ENCODE measurements at places on chromosomes 1 and 21.

GRCh38 chr1:117044217-117044616, 15.9 kb upstream of the TTF2 start:
- no peak for DNase-seq

DNA sequence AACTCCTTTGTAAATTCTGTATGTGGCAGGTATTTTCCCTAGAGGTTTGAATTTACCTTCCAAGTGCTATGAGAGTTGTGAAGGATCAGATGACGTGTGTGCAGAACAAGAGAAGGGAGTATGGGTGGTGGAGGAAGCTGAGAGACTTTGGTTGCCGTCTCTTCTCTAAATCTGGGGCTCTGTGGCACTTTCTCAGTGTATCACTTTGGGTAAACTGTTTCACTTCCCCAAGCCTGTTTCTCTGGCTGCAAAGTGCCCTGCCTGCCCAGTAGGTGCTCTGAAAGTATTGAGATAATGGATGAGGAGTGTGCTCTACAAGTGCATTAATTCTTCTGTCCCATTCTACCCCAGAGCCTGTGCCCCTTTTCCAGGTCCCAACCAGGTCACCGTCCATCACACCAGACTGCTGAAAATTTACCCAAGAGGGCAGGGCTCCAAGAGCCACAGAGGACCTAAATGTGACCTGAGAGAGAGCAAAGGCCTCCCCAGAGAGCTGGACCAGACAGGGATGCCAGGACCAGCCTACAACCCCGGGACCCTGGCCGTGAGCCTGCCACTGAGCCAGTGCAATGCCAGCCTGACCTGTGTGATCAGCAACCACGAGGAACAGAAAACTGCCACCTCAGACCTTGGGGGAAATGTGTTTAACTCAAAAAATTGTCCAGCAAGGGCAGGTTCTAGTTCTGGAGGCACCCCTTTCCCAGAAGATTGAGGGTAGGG, 131.6 kb upstream of the ETV3 start:
- DNase-seq = no peak

- DNase-seq = no peak
These were observed 1.2 kb upstream of the MMEL1 start for GRCh38 chr1:2633936-2634491.

DNA sequence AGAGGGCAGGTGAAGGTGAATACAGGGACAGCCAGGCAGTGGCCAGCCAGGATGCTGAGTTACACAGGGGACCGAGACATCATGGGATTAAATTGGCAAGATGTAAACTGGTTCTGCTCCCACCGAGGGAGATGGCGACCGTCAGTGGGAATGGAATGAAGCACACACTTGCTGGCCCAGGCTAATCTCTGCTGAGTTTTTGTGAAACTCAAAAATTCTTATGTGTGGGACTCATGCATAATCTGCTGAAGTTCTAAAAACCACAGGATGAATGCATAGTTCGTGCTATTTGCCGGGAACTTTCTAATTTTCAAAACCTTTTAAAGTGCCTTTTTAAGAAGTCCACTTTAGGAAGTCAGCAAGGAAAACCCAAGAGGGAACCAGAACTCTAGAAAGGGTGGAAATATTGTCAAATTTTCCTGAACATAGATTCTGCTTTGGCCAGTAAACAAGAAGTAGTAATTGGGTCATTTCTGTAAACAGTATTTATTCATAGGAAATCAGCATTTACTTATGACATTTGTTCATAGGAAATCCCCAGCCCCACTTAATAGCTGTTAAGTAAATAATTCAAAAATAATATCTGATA, 85.4 kb upstream of the ROR1 start:
- DNase-seq = peak; percentile 72

DNA sequence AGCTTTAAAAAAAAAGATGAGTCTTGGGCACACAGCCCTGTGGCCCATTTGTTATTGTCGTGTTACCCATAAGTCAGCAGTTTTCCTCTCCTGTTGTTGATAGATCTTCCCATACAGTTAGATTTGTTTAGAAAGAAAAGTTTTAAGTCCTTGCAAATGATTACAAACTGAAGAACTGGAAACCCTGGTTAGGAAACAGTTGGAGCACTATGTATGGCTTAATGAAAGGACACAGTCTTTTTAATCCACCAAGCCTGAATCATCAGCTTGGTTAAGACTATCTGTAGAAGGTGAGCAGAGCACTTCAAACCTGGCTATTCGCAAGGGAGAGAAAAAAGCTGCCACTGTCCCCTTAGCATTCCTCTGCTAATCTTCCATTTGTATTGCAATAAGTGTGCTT, 241.0 kb downstream of the DISC1 start:
- DNase-seq = no peak

DNA sequence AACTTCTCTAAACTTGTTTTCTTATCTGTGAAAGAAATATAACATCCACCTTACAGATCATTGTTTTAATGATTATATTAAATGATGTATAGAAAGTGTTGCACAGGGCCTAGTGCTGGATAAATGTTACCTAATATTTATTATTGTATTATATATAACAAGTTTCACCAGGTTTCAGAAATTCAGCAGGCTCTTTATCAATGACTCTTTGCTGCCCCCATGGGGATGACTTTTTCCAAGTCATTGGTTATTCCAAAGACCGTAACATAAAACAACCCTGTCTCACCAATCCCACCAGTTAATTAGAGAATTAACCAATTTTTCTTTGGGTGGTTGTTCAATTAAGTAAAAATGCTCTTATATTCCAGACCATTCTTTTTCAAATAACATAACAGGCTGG, 7.3 kb upstream of the DEDD start:
- DNase-seq = no peak

DNA sequence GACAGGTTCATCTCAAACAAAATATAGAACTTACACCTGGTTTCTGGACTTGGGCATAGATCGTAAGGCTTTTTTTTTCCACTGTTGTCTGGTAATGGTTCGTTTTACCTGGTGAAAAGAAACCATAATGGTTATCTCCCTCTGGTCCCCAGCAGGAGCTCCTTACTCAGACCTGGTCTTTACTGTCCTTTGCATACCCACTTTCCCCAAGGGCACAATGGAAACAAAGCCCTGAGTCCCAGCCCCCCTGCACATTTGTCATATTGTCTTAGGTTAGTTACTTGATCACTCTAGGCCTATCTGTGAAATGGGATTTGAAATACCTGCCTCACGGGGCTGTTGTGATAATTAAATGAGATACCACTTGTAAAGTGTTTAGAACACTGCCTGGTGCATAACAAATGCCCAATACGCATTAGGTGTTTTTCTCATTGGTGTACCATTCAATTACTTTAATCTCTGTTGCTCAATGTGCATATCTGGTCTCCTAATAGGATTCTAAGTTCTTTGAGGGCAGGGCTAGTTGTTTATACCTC, 27.0 kb downstream of the SLAMF1 start:
- DNase-seq = no peak

GRCh38 chr1:89719502-89720306, 86.8 kb downstream of the LRRC8C start:
- DNase-seq = no peak

DNA sequence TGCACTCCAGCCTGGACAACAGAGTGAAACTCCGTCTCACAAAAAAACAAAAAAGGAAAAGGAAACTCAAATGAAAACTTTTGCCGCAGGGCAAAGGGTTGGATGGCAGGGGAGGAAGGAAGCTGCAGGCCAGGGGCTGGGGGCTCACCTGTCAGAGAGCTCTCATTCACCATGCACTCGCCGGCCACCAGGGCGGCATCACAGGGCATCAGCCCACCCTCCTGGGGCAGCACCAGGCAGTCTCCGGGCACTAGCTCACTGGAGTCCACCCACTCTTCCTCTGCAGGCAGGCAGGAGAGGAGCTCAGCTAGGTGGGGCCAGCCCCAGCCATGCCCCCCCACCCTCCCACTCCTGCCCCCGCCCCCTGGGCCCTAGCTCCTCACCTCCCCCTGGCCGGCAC, 11.9 kb downstream of the ATP13A2 start:
- no peak for DNase-seq

DNA sequence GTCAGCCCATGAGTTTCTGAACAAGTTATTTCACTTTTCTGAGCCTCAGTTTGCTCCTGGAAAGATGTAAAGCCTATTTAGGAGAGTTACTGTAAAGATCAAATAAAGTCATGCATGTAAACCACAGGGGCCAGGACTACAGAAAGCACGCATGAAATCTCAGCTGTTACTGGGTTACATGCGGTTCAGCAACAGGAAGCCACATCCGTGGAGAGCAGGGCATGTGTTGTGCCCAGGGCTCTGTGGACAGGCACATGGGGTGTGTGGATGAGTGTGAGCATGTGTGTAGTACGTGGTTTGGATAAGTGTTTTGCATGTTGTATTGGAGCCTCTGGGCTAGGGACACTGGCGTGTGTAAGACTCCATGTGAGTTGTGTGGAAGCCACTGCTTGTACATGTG, 2.2 kb upstream of the EPHA2 start:
- no peak for DNase-seq

- no peak for DNase-seq
These were observed 41.5 kb downstream of the DTL start for GRCh38 chr1:212077028-212077427.

DNA sequence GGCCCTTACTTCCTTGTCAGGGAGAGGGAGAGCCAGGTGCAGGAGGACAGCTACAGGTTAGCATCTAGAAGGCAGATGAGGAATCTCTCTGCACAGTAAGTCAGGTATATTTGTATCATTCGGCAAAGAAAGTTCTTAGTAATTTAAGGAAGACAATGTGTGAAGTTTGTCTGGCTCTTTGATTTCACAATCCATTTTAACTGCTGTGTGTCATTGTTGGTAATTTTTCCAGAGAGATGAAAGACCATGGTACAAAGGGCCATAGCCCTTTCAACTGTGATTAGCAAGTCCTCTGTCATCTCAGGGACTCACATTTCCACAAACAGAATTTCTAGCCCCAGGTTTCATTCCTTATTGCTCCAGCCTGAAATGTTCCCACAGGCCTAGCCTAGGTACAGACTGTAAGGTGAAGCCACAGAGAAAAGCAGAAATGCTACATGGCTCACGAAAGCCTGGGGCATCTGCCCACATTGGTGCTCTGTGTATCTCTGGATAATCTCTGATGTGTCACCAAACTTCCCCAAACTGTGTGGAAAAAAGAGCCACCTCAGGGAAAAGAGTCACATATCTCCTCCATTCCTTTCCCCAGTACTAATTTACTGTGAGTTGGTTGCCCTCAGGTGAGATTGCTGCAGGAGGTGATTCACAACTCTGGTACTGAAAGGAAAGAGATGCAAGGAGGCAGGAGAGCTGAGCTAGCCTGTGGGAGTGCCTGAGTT, 70.6 kb downstream of the SYT6 start:
- DNase-seq = no peak

GRCh38 chr1:53710584-53710983, 28.4 kb downstream of the GLIS1 start:
- no peak for DNase-seq

DNA sequence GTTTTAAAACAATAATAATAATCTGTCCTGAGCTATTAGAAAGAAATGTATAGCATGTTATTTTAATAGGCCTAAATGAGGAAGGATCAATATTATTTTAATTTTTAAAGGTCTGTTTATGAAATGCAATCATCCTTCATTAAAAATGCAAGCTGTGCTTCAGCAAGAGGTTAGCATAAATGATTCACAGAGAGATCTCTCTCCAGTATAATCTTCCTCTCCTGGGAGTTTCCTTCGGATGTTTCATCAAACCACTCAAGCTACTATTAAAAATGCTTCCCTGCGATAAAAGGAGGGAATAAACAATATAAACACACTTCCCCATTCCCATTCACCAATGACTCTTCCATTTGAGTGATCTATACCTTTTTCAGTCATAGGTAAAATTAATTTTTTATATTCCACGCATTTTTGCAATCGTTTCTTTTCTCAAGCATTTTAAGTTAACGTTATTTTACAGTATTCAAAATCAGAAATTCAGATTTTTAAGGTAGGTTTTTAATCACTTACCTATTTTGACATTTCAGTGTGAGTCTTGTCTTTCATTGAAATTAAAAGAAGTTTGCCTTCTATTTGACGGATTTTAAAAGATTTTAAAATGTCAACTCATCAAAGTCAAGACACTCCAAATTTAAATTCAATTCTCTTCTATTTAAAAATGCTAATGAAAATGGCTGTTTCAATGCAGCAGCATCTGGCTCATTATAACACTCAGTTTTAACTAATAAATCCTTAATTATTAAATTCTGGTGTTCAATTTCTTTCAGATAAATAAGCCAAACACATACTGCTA, 64.3 kb downstream of the RERE start:
- DNase-seq = no peak

DNA sequence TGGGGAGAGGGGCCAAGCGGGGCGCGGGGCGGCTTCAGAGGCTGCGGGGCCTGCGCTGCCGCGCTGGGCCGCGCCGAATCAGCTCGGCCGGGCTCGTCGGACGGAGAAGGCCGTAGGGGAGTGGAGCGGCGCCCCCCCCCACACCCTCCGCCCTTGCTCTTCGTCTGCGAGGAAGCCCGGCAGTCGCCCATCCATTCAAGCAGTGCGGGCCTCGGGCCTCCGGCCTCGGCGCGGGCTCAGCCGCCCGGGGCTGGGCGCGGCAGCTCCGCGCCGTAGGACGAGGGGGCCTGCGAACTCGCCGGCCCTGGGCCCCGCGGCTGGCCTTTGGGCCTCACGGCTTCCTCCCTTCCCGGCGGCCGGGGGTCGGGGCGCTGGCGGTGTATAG, 564 bp downstream of the CTPS1 start:
- DNase-seq = no peak

GRCh38 chr21:33828083-33828482, 87.5 kb downstream of the ATP5PO start:
- DNase-seq = no peak

DNA sequence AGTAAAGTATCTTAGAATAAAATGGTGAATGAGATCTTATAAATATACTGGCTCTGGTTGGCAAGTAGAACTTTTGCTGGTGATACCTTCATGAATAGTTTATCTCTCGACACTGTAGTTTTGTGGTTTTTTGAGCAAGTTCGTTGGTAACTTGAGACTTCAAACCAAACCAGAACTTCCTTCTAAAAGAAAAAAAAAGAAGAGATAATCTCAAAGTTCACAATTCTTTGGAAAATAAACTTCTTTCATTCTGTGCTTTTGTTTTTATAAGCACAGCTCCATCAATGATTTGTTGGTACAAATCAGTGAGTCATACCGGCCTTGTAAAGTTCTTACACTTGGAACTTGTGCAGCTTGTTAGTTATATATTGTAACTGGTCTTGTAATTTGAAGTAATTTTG, 2.3 kb downstream of the HIPK1 start:
- DNase-seq = no peak

GRCh38 chr1:165890684-165891083, 63.3 kb downstream of the UCK2 start:
- no peak for DNase-seq

GRCh38 chr1:53398091-53398490, 61.1 kb upstream of the DMRTB1 start:
- no peak for DNase-seq

DNA sequence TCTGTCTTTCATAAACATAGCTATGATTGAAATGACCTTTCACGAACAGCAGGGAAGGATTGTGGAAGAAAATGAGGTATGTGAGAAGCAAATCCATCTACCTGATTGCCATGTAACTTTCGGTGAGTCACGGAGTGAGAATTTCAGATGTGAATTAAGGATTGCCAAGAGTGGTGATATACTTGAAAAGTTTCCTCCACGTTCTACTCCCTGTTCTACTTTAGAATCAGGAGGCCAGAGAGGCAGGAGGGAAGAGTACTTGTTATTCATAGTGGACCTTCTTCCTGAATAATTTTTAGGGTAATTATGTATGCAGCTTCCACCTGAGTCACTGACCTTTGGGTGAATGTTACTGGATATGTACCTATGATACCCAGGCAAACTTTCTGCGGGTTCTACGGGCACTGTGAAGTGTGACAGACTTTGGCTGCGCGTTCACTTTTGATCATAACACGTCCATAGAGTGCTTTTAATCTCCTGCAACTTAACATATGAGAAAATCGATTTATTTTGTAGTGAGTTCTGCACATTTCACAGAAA, 2.6 kb upstream of the KCNE1 start:
- no peak for DNase-seq
